ENCODE measurements at places on chromosomes 3 and 15.

- DNase-seq: no peak
These were observed 80.2 kb downstream of the ZNF280D start for GRCh38 chr15:56653107-56653506.

GRCh38 chr3:31695280-31696008, 162.7 kb downstream of the STT3B start:
- DNase-seq: no peak

- DNase-seq: no peak
These were observed 33.3 kb upstream of the SACM1L start for GRCh38 chr3:45655906-45656305.

- DNase-seq: no peak
These were observed 2.0 kb downstream of the DNAJB8 start for GRCh38 chr3:128464702-128465101.

DNA sequence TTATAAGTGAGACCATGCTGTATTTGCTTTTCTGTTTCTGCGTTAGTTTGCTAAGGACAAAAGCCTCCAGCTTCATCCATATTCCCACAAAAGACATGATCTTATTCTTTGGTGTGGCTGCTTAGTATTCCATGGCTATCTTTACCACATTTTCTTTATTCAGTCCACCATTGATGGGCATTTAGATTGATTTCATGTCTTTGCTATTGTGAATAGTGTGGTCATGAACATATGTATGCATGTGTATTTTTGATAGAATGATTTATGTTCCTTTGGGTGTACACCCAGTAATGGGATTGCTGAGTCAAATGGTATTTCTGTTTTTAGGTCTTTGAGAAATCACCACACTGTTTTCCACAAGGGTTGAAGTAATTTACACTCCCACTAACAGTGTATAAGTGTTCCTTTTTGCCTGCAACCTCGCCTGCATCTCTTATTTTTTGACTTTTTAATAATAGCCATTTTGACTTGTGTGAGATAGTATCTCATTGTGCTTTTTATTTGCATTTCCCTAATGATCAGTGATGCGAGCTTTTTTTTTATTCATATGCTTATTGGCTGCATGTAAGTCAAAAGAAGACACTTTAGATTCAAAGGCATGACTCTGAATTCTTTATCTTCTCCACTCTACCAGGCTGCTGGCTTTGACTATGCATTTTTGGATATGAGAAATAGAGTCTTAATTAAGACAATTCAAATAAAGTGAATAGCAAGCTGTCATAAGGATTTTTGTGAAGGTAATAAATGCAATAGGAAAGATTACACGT, 183.3 kb upstream of the SYNPR start:
- no peak for DNase-seq

DNA sequence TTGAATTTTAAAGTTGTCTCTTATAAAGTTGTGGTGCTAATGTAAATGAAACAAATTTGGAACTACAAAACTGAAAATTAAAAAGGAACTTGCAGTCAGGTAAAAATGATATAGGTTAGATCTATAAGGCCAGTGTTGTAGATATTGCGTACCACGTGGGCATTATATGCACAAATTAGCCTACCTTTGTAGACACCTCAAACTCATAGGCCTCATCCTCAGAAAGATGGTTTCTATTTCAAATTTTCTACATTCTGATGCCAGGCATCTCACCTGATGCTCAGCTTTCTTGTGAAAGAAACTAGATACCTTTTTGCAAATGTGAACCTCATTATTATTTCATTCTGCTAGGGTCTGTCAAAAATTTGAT, 25.6 kb downstream of the TMEM207 start:
- no peak for DNase-seq

- DNase-seq: no peak
These were observed 216.9 kb upstream of the DCBLD2 start for GRCh38 chr3:99118381-99118780.

GRCh38 chr3:182357928-182358327, 435.4 kb upstream of the ATP11B start:
- DNase-seq: no peak

DNA sequence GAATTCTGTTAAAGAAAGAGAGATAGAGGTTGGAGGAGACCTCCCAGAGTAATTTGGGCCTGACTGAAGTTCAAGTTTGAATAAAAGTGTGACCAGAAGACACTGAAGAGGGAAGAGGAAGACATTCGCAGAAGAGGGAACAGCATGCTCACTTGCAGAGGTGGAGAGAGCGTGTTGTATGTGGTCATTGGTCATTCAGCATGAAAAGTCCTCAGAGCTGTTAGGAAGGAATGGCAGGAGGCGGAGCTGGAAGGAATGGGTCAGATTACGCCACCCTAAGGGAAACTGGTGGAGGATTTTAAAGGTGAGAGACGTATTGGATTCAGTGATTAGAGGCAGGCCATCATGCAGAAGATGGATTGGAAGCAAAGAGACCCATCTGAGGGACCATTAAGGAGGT, 41.6 kb downstream of the IQCH start:
- DNase-seq: no peak

DNA sequence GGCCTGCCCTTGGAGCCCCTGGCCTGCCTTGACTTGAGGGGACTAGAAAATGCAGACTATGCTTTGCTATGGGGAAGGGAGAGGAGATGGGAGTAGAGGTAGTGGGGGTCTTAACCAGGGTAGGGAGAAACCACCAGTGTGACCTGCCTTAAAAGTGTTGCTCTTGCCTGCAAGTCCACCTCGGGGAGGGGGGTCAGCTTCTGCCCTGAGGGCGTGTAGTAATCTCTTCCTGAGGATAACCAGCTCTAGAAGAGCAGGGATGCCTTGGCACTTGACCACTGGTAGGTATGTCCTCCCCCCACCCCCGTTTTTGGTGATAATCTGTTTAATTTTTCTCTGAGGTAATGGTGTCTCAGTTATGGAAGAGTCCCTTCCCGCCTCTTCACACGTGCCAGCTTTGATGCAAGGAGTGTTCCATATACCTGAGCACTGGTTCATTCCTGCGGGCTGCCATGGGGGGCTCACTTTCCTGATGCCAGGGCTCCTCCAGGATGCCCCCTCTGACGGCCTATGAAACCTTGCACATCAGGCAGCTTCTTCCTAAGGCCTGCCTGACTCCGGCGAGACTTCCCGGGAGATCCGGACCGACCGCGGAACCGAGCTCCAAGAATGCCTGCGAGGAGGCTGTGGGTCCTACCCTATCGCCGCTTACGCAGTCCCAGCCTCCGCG, 780 bp upstream of the P4HTM start:
- no peak for DNase-seq

GRCh38 chr3:105253225-105253624, 113.5 kb upstream of the ALCAM start:
- no peak for DNase-seq

DNA sequence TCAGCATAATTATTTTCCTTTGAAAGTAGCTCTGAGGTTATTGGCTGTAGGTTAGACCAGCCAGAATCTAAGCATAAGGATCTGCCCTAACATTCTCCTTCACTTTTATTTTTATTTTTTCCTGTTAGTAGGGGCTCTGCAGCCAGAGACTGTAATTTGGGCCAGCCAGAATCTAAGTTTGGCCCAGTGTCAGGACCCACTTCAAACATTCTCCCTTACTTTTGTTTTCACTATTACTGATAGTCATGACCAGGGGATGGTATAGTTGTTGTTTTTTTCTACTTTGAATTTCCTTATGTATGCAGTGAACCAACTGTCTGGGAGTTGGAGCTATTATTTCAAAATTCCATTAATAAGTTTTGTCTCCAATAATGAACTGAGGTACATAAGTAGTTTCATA, 121.0 kb upstream of the MBNL1 start:
- no peak for DNase-seq

DNA sequence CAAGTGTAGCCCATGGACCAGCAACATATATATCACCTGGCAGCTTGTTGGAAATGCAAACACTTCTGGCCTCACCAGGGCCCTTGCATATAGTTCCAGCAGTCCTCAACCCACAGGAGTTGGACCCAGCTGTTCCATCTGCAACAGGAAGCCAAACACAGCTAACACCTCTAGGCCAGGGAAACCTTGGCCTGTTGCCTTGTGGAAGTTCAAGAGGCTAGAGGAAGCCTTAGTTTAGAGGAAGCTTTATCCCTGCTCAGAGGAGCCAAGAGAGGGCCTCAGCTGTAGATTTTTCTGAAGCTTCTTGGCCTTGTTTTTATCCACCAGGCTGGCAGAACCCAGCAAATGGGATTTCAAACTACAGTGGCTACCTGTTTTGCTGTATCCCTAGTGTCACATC, 11.4 kb downstream of the FHIT start:
- no peak for DNase-seq

DNA sequence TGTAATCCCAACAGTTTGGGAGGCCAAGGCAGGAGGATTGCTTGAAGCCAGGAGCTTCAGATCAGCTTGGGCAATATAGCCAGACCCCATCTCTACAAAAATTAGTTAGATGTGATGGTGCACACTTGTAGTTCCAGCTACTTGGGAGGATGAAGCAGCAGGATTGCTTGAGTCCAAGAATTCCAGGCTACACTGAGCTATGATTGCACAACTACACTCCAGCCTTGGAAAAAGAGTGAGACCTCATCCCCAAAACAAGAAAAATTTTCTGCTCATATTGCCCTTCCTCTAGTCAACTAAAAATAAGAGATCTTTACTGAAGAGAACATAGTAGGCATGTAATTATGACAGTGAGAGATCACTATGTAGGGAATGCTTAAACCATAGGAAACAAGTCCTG, 60.9 kb upstream of the SPATA12 start:
- no peak for DNase-seq

DNA sequence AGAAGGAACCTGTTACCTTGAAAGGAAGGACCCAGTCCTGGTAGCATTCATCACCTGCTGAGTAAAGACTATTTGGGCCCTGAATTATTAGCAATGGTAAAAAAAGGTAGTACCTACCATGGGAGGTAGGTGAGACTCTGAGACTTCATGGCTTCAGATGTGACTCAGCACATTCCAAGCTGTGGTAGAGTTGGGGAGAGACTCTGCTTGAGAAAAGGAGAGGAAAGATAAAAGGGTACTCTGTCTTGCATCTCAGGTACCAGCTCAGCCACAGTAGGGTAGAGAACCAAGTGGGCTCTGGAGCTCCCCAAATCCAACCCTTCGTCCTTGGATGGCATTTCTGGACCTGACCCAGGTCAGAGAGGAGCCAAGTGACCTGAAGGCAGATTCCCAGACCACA, 430.4 kb downstream of the TBL1XR1 start:
- DNase-seq: no peak

DNA sequence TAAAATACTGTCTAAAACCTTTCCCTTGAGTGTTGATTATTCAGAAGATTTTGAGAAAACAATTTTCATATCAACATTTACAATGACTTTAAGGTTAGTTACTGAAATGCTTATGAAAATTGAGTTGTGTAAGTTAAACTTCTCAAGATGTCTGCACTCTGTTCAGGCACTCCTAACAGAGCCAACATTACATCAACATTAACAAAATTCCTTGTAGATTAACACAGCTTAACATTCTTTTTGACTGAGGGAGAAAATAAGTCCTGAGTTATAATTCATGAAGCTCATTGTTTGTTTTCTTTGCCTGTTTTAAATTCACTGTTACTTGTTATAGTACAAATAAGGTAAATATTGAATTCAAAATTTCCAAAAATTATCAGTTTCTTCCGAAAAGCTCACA, 9.0 kb downstream of the ACKR4 start:
- DNase-seq: no peak

- DNase-seq: peak; percentile 52
These were observed 2.0 kb upstream of the ST8SIA2 start for GRCh38 chr15:92391640-92392039.

- no peak for DNase-seq
These were observed 87.5 kb downstream of the LRRFIP2 start for GRCh38 chr3:37086918-37087317.

- no peak for DNase-seq
These were observed 67.4 kb upstream of the TLE3 start for GRCh38 chr15:70164910-70165715.

DNA sequence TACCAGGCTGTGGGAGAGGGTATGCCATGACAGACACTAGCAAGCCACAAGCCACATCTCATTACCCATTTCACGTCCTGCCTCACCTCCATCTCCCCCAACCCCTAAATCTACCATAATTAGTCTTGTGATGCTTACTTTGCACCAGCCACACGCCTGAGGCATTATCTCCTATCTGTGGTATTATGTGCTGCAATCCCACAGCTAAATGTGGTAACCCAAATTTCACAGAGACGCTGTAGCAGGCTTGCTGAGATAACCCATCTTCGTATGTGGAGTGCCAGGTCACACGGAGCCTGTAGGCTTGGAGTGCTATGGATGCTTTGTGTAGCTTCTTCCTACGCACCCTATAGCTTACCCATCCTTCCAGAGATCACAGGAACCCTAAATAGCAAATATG, 256.7 kb upstream of the KCNH8 start:
- peak; percentile 35 for DNase-seq

GRCh38 chr15:80182611-80183261, 29.9 kb downstream of the FAH start:
- no peak for DNase-seq

DNA sequence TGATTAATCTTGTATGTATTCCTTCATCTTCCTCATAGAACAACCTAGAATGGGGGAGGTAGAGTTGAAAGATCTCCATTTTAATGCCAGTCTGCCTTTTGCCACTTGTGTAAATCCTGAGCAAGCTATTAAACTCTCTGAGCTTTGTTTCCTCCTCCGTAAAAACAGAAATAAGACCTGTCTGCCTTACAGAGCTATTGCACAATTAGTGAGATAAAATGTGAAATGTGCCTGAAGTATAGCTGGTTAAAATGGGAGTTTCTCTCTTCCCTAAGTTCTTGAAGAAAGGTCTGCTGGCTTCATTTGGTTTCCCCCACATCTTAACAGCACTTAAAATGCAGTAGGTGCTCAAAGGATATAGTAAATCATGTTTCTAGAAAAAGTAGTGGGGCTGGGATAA, 19.0 kb downstream of the ALDH1A2 start:
- no peak for DNase-seq

- no peak for DNase-seq
These were observed 405.8 kb upstream of the GOLIM4 start for GRCh38 chr3:168501570-168501969.

DNA sequence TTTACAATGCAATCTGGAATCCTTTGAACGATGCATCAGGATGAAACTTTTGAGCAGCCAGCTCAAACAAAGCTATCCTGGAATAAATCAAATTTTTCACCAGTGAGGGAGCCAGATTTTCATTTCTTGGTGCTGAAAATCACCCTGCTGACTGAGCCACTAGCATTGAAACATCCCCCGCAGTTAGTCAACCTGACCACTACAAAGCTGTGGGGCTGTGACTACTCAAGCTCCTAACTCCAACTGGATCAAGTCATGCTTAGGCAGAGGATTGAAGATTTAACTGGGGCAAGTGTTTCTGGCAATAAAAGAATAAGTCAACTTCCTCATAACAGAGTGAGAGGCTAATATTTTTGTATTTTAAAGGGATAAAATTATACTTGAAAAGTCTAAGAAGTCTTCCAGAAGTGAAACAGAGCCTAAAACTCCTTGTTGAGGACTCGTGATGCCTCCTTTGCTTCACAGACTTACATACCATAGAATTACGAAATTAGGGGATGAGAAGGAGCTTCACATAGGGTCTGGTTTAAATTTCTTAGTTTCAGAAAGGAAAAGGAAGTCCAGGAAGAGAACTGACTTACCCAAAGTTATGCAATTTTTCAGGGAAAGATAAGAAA, 177.8 kb downstream of the SERPINI1 start:
- no peak for DNase-seq

- DNase-seq: no peak
These were observed 186.8 kb downstream of the THSD4 start for GRCh38 chr15:71301958-71302621.

- no peak for DNase-seq
These were observed 34.9 kb downstream of the RNU5B-1 start for GRCh38 chr15:65339416-65339815.

- peak; percentile 69 for DNase-seq
These were observed at the start of gene STXBP5L for GRCh38 chr3:120908030-120908794. Gene STXBP5L (plus strand): TSS chr3:120908205. CDS start chr3:120909579, 1,374 bp downstream.
